Mesenchymal stem cell (in vitro differentiated cells and primary cell): ENCODE measurements at places on chromosomes 4 and X.
A peak's percentile ranks its signal among the peaks of the same experiment; 100 is the strongest.

GRCh38 chrX:16433021-16433420 lies 216.9 kb upstream of the S100G start:
- no peak overlapping the region for H3K4me3 ChIP-seq
- no peaks in the 10 kb centered on the region for H3K4me1 ChIP-seq
- no peak for DNase-seq
- H3K36me3 ChIP-seq: no peaks in the 10 kb centered on the region
- H3K27me3 ChIP-seq: peaks cover 37% of the 10 kb centered on the region
- H3K27ac ChIP-seq: no peak overlapping the region

GRCh38 chr4:145125396-145125795 lies 27.3 kb downstream of the ABCE1 start:
- peaks cover 92% of the 10 kb centered on the region for H3K36me3 ChIP-seq
- no peak overlapping the region for H3K27ac ChIP-seq
- no peaks in the 10 kb centered on the region for H3K4me1 ChIP-seq

- no peak overlapping the region for H3K27ac ChIP-seq
- DNase-seq: peak; percentile 18
- no peaks in the 10 kb centered on the region for H3K36me3 ChIP-seq
- H3K27me3 ChIP-seq: no peaks in the 10 kb centered on the region
- H3K4me1 ChIP-seq: no peaks in the 10 kb centered on the region
- no peak overlapping the region for H3K4me3 ChIP-seq
These were observed 599.5 kb downstream of the FSTL5 start for GRCh38 chr4:161564230-161564834.

DNA sequence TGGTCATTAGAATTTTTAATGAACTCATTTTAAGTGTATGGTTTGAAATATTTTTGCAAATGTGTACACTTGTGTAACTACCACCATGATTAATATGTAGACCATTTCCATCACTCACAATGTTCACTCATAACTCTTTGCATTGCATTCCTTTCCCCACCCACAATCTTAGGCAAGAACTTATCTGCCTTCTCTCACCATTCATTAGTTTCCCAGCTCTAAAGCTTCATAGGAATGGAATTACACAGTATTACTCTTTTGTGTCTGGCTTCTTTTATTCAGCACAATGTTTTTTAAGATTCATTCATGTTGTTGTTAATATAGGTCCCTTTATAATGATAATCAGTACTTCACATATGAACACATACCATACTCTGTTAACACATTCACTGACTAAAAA lies 106.1 kb downstream of the ARAP2 start:
- no peaks in the 10 kb centered on the region for H3K36me3 ChIP-seq
- no peak overlapping the region for H3K4me3 ChIP-seq
- no peaks in the 10 kb centered on the region for H3K4me1 ChIP-seq
- peak; percentile 24 for DNase-seq
- H3K27me3 ChIP-seq: no peaks in the 10 kb centered on the region

GRCh38 chrX:1072637-1073377 lies 139.6 kb downstream of the CRLF2 start:
- DNase-seq: no peak
- no peaks in the 10 kb centered on the region for H3K27me3 ChIP-seq
- no peak overlapping the region for H3K4me3 ChIP-seq
- H3K36me3 ChIP-seq: no peaks in the 10 kb centered on the region
- H3K27ac ChIP-seq: no peak overlapping the region

DNA sequence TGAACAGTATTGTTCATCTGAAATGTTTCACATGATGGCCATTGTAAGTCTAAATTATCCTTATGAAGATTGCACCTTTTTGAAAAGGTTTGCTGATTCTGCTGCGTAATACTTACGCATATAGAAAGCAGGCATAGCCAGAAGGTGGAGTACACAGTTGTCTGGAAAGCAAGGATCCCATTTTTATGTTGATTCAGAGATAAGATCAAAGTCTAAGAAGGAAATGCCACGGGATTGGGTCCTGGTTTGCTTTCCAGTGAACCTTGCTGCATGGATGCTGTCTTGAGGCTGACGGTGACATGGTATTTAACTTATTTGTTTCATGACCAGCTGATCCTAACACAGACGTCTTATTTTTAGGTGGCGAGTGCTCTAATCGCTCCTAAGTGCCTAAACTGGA lies 15.5 kb downstream of the MAGEA9B start:
- H3K36me3 ChIP-seq: no peaks in the 10 kb centered on the region
- no peak for DNase-seq
- H3K4me3 ChIP-seq: no peak overlapping the region
- no peaks in the 10 kb centered on the region for H3K27me3 ChIP-seq

DNA sequence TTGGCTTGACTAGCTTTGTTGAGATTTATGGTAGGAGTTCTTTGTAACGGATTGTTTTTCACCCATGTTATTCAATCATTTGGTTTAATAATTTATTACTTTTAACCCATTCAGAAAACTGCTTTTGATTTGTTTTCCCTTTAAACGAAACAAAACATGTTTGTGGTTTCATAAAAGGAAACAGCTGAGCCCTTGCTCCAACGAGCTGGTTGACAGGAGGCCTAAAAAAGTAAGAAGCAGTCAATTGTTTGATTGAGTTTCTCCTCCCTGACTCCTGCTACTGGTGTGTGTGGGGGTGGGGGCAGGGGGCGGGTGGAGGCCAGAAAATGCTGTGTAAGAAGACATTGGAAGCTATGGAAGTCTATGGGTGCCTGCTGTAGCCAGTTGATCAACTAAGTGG lies 102.8 kb downstream of the CHRDL1 start:
- DNase-seq: no peak
- no peaks in the 10 kb centered on the region for H3K4me1 ChIP-seq
- peaks cover 9% of the 10 kb centered on the region for H3K27me3 ChIP-seq
- no peak overlapping the region for H3K4me3 ChIP-seq

- no peak overlapping the region for H3K27ac ChIP-seq
- no peak for DNase-seq
- no peaks in the 10 kb centered on the region for H3K36me3 ChIP-seq
- peaks cover 45% of the 10 kb centered on the region for H3K27me3 ChIP-seq
- H3K4me1 ChIP-seq: no peaks in the 10 kb centered on the region
These were observed 9.1 kb upstream of the XAGE2 start for GRCh38 chrX:52359614-52360232.

DNA sequence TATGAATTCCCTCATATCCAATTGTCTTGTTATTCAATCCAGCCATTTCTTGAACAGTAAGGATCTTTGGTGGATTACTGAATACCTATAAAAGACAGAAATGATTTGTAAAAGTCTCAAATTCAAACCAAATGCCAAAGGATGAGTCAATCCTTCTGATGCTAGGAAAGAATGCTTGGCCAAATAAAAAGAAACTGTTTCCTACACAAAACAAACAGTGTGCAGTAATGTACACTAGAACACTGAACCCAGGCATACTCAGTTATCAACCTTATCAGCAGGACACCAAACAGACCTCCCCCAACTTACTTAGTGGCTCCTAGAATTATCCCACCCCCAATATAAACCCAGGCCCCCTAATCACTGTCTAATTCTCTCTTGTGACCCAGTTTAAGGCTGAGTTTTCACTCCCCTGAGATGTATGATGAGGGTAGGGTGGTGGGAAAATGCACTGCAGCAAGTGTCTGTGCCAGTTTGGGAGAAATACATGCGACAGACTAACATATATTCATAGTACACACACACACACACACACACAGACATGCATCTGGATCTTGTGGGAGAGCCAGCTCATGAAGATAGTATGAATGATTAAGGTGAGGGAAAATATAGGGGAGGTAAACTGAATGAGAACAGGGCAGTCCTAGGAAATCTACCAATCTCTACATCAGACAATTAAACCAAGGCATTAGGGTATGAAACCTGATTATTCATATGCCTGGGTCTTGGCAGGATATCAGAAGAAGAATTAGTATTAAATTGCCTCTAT lies 35.0 kb downstream of the CLDN2 start:
- H3K4me3 ChIP-seq: no peak overlapping the region
- peaks cover 4% of the 10 kb centered on the region for H3K4me1 ChIP-seq
- peaks cover 25% of the 10 kb centered on the region for H3K27me3 ChIP-seq
- H3K36me3 ChIP-seq: no peaks in the 10 kb centered on the region

DNA sequence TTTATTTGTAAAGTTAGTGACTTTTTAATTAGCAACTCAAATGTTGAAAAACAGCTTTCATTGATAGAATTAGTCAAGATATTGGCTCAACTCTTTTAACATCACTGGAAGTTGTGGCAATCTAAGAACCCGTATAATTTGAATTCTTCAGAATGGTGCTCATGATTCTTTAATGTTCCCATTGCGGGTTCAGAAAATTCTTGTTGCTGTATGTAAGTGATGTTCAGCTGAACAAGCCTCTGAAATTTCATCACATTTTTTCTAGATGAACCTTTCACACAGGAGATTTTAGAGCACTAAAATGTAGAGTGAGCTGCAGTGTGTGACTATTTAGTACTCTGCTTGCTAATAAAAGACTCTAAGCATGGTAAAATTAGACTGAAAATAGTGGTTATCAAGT lies 1317.7 kb downstream of the FSTL5 start:
- H3K4me3 ChIP-seq: no peak overlapping the region
- no peak overlapping the region for H3K27ac ChIP-seq
- peaks cover 2% of the 10 kb centered on the region for H3K4me1 ChIP-seq

- H3K4me3 ChIP-seq: no peak overlapping the region
- DNase-seq: no peak
- H3K36me3 ChIP-seq: no peaks in the 10 kb centered on the region
These were observed 29.2 kb downstream of the GRID2 start for GRCh38 chr4:92333016-92333415.

DNA sequence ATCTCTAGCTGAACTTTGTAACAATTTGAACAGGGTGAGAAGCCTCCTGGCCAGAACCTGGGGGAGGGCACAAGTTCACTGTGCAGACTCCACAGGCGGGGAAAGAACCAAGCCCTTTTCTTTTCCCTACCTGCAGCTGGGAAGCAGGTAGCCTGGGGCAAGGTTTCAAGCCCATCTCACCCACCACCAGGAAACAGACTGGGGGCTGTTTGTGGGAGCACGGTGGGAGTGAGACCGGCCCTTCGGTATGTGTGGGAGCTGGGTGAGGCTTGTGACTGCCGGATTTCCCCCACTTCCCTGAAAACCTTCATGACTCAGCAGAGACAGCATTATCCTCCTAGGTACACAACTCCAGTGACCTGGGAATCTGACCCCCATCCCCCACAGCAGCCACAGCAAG lies 211.7 kb downstream of the ZNF674 start:
- no peak overlapping the region for H3K4me3 ChIP-seq
- no peaks in the 10 kb centered on the region for H3K36me3 ChIP-seq
- H3K27ac ChIP-seq: no peak overlapping the region
- no peak for DNase-seq

DNA sequence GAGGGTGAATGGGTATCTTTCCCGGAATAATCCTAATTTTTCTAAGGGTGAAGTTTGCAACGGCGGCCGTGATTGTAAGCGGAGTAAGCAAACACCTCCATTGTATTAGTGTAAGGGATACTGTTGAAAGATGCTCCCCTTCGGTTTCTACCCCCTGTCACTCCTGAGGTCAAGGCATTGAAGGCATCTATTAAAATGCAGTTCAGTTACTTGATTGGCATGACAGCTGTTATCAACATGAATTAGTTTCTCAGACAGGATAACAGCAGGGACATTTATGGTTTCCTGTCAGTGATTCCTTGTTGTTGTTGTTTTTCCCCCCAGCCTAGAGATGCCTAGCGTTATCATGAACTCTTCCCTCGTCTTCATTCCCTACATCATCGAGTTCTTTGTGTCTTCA lies 552 bp downstream of the SLC25A14 start:
- H3K4me3 ChIP-seq: peak overlapping the region; percentile 78
- peaks cover 2% of the 10 kb centered on the region for H3K4me1 ChIP-seq
- peaks cover 5% of the 10 kb centered on the region for H3K27me3 ChIP-seq

DNA sequence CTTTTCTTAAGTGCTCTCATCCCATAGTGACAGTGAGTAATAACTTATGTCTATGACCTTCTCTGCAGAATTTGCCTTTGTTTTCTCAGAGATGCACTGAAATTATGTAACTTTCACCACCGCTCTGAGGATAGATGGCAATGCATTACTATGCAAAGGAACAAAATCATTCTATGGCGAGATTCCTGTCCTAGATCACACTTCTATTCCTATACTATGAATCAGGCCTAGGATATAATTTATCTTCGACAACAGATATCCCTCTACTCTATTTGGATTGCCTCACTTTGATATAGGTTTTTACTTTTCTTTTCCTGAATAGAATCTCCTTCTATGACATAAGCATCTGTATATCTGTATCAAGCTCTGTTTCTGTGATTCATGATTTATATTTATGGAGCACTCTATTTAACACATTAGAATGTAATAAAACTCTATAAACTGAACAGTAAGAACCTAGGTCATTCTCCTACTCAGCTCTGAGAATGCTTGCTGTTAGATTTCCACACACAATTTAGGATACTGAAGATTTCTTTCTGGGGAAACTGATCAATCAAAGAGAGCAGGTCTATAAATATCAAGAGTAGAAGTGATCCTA lies 1082.3 kb upstream of the ADGRL3 start:
- no peak for DNase-seq
- no peaks in the 10 kb centered on the region for H3K4me1 ChIP-seq
- no peak overlapping the region for H3K4me3 ChIP-seq

- peak overlapping the region; percentile 29 for H3K27ac ChIP-seq
- no peaks in the 10 kb centered on the region for H3K27me3 ChIP-seq
- H3K4me1 ChIP-seq: no peaks in the 10 kb centered on the region
- peak overlapping the region; percentile 75 for H3K4me3 ChIP-seq
- H3K36me3 ChIP-seq: no peaks in the 10 kb centered on the region
These were observed 916 bp downstream of the MXRA5 start for GRCh38 chrX:3345281-3346191.

GRCh38 chr4:133868856-133869255 lies 332.7 kb downstream of the PABPC4L start:
- DNase-seq: no peak
- no peaks in the 10 kb centered on the region for H3K36me3 ChIP-seq
- no peaks in the 10 kb centered on the region for H3K27me3 ChIP-seq
- no peaks in the 10 kb centered on the region for H3K4me1 ChIP-seq

DNA sequence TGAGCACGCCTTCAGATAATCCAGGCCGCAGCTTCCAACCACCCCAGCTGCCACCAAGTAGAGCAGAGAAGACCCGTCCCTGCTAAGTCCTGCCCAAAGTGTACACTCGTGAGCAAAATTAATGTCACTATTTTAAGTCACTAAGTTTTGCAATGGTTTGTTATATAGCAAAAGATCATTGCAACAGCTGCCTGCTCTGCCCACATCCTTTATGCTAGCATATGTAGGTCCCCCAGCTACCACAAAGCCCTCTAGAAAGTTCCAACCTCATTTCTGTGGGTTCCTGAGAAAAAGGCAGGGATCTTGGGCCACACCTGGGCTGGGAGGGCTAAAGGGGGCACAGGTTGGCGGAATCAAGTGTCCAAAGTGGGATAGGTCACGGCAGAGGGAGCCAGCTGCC lies 346.9 kb downstream of the BCOR start:
- no peaks in the 10 kb centered on the region for H3K36me3 ChIP-seq
- no peak for DNase-seq
- peaks cover 22% of the 10 kb centered on the region for H3K4me1 ChIP-seq
- peaks cover 14% of the 10 kb centered on the region for H3K27me3 ChIP-seq
- no peak overlapping the region for H3K4me3 ChIP-seq
- H3K27ac ChIP-seq: no peak overlapping the region

DNA sequence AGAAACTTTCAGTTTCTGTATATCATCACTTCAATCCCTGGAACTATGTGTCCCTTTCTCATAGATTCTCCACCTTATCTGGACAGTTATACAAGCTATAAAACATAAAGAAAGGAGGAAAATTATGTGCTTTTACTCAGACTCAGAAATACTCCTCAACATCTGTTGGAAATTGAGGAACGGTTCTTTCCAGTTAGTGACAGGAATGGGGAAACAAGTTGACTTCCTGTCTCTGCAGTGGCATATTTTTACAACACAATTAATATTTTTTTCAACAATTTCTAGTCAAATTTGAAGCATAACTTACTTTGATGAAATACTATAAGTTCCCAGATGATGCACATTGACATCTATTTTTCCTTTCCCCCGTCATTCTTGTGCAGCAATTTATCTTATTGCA lies 27.9 kb downstream of the ABHD18 start:
- H3K4me3 ChIP-seq: no peak overlapping the region
- no peak overlapping the region for H3K27ac ChIP-seq
- peaks cover 2% of the 10 kb centered on the region for H3K4me1 ChIP-seq
- H3K36me3 ChIP-seq: peaks cover 15% of the 10 kb centered on the region
